ENCODE measurements at places on chromosomes 4 and X.

GRCh38 chrX:154540897-154541535 is 5.6 kb downstream of the G6PD start:
- no peak for DNase-seq

DNA sequence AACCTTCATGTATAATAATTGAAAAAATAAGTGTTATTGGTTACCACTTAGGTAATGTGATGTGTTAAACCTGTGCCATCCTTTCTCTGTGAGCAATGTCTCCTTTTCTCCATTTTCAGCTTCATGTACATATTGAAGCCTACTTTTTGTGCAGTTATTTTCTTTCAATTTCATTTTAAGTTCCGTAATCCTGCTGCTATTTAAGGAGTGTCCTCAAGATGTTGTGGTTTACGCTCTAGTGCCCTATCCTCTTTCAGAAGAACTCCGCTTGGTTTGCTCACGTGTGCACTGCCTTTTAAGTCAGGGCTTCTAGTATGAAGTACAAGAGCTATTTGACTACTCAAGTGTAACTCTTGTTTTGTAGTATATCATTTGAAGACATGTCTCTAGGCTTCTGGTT is 2253.2 kb upstream of the TENM3 start:
- DNase-seq: no peak

DNA sequence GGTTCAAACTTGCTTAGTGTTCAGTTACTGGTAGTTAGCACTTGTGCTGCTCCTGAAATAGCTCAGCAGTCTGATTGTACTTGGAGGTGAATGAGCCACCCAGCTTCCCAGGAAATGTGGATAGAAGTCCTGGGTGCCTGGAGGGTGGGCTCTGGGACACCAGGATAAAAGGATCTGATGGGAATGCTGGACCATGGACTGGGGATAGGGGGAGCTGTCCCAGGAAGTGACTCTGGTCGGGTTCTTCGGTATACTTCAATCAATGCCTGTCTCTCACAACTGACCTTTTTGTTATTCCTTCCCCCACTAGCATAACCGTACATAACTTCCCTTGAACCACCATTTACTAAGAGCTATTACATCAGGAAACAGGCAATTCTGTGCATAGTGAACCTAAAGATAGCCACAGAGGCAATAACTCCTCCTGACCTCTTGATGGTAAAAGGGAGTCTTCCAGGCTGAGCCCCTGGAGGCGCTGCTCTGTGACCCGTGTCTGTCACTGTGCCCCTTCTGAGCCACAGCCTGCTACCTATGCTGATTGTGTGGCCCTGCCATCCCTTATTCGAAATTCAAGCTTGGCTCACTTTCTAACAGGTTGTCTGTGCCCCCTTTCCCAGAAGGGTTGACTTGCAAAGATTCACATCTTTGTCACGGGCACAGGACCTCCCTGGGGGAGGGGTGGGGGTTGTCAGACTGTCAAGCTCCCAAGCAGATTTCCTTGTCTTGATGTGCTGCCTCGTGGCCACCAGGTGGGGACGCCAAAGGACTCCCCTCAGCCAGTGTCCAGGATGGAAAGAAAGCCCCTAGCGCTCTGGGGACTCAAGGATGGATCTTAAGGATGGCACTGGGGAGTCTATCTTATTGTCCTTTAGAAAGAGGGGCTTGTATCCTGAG is 24.5 kb upstream of the WDR1 start:
- DNase-seq: no peak

GRCh38 chr4:137000432-137000831 is 531.9 kb downstream of the PCDH18 start:
- DNase-seq: no peak

GRCh38 chr4:26148927-26149326 is 171.9 kb upstream of the RBPJ start:
- no peak for DNase-seq

DNA sequence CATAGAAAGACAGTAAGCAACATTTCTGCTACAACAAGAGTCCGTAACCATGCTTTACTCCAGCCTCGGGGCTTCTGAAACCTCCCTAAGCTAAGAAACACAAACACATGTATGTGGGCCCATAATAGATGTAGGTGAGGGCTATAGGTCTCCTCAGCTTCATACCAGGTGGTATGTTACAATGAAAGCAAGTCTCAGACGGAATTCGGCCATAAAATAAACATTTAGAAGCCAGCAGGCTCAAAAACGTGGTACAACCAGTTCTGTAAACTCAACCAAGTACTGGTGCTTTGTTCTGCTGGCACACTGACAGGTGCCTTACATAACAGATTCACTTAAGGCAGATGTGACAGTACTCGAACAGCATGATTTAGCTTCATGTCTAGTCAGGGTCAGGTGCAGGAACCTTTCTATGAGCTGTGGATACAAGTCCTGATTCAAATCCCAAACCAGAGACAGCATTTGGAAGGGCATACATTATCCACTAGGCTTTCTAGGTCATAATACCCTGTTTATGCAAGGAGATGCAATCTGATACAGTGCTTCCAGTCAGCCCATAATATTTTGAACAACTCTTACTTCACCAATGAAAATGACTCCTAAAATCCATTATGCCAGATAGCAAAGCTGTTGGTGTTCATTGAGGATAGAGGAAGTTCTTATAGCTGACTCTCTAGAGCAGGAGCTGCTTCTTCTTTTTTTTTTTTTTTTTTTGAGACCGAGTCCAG is 113.8 kb upstream of the ENPP6 start:
- DNase-seq: no peak

GRCh38 chr4:11632025-11632424 is 203.3 kb upstream of the HS3ST1 start:
- no peak for DNase-seq

- no peak for DNase-seq
Observed at GRCh38 chr4:188811121-188811520, 671.9 kb downstream of the TRIML1 start.

DNA sequence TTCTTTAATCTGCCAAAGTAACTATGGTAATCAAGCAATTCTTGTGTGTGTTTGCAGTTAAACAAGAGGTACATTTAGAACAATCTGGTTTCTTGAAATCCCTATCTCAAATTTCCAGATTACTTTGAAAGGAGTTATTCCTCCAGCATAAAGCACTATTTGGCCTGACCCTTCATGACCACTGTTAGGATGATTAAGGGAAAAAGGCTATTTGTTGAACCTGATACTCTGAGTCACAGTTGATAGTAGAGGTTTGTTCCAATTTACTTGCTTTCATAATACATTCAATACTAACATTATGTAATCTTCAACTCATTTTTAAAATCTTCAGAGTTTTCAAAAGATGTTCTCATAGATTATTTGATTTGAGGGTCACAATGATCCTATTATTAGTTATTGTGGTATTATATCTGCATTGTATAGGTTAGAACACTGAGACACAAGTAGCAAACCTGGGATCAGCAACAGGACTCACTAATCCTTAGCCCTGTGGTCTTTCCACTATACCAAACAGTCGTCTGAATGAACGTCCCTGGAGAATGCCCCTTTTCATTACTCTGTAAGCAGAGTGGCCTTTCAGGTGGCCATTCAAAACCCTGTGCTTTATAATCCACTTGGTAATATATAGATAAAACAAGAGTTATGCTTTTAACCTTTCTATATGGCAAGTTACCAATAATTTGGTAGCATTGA is 8.1 kb upstream of the NDST4 start:
- no peak for DNase-seq

GRCh38 chr4:180394730-180395129 is 1848.5 kb upstream of the TENM3 start:
- DNase-seq: no peak

DNA sequence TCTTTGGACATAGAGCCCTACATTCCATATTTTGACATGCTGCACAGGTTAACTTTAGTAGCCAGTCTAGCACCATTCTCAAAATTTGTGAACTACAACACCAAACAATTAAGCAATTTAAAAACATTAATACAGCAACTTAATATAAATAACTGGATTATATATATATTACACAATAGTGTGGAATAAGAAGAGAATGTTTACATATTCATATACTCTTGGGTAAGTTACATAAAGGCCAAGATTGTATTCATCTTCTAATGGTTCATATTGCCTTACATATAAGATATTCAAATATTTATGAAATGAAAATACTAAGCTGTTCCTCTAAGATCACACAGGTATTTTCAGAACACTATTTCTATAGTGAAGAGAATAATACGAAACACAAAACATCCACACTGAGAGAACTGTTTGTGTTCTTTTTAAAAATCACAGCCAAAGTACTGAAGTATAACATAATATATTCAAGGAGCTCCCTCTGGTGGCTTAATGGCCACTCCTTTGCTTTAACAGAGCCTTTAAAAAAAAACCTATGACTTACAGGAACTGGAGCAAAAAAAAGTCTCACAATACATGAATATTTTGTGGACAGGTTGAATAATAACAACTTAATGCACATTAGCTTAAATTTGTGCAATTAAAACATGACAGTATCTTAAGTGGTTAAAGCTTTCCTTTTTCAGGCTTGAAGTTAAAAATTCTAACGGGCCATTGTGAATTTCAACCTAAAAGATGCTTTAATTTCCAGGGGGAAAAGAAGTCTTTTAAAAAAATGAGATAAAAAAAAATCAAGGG is 46.2 kb downstream of the NEK1 start:
- peak; percentile 68 for DNase-seq
